ENCODE measurements at places on chromosomes 3 and 15.

DNA sequence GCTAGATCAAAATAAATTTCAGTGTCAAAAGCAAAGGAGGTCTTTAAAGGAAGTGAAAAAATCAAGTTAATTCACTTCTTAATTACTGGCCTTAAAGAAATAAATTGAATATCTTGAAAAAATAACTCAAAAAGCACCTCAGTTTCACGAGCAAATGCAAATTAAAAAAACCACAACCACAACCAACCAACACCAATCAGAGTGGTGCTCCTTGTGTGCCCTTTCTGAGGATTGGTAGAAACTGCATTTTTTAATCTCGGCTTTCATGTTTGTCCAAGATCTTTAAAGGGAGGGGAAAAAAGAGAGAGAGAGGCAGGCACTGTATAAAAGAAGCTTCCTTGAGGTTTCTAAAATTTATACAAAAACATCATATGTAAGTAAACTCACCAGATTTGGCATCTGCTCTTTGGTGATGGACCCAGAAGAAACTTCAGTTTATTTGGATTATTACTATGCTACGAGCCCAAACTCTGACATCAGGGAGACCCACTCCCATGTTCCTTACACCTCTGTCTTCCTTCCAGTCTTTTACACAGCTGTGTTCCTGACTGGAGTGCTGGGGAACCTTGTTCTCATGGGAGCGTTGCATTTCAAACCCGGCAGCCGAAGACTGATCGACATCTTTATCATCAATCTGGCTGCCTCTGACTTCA lies at the start of gene GPR15:
Gene GPR15 (plus strand): TSS at position 357 of the 653 bp plus-strand sequence. CDS start 56 bp downstream, at position 413.
- no peak for DNase-seq

DNA sequence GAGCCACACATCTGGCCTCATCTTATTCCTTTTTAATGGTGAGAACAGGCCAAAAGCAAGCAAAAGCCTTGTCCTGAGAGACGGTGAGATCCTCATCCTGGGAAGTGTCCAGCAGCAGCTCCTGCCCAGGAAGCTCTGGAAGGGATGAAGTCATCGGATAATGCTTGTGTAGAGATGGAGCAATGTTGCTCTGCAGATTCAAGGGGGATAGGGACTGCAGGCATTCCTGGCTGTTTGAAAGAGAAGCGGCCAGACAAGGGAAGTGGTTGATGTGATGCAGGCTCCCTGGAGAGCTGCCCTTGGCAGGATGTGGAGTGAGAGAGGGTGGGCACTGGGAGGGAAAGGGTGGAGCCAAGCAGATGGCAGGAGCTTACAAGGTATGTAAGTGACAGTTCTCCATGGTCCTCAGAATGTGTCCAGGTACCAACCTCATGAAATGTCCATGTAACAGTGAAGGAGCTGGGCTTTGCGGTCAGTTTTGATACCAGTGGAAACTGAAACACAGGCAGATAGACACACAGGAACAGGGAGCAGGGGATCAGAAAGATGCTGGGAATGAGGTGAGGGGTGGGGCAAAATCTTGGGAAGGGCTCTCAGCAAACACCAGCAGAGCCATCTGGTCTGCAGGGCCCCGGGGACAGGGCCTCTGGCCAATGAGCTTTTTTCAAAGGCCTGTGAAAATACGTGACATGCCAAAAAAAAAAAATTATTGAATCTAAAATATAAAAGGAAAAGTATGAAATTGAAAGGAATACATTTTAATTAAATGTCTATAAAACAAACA lies 32.2 kb upstream of the LACTB start:
- DNase-seq, result no peak

DNA sequence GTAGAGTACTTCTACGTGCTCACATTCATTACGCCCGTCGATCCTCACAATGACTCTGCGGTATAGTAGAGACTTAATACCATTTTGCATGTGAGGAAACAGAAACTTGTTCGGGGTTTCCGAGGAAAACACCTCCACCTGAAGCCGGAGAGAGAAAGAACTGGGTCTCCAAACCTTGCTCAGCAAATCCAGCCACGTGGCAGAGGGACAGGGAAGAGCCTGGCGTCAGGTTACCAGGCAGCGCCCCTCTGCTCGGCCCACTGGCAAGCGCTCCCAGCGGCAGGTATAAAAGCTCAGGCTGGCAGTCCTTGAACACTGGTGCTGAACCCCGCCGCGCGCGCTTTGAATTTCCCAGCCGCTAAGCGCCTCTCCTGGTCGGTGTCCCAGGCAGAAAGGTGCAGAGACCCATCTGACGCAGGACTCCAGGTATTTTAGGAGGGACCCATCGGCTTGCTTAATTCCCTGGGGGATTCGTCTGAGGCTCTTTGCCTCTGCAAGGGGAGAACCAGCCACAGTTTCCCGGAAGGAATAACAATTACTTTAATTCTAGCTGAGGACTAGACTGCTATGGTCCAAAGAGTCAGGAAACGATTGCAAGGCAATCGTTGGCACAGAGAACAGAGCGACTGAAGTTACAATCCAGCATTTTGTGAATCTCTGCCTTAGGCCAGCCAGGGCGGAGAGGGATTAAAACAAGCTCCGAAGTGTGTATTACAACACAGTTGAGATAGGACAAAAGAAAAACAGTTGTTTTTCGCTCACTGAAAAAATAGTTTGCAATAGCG lies at the start of gene C2CD4A:
Gene C2CD4A (plus strand): TSS at position 315 of the 785 bp plus-strand sequence. CDS start 637 bp downstream, outside the sequence.
- DNase-seq, result no peak

GRCh38 chr3:102074946-102075345 lies 225.6 kb downstream of the NFKBIZ start:
- no peak for DNase-seq

DNA sequence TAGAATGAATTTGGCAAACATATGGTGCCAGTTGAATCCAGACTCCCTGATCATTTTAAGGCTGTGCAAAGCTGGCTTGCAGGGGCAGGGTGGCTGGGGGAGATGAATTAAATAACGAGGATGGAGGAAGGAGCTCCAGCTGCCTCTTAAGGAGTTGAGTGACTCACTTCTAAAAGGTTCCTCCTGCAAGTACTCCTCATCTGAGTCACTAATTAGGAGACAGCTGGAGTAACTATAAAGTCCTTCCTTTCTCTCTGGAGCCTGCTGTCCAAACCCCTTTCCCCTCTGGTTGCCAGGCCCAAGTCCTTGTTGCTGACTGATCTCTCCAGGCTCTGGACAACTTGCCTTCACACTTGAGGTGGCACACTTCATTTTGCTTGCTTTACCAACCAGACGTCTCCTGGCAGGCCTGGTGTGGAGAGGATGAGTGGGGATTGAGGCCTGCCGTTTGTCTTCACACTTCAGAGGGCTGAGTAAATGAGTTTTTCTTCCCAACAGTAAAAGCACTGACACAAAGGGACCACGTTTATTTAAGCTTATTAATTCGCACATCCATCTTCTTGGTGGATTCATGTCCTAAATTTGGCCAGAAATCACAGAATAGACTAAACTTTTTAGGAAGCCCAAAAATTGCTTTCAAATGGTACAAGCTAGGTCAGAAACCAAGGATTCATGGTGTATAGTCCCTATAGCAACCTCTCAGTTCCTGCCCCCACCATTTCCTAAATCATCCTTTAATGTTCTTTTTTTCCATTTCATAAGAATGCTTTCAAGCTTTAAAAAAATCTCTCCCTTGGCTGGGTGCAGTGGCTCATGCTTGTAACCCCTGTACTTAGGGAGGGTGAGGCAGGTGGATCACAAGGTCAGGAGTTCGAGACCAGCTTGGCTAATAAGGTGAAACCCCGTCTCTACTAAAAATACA lies 90.5 kb upstream of the MYRIP start:
- no peak for DNase-seq

GRCh38 chr3:89446593-89446992 lies 339.2 kb downstream of the EPHA3 start:
- no peak for DNase-seq

DNA sequence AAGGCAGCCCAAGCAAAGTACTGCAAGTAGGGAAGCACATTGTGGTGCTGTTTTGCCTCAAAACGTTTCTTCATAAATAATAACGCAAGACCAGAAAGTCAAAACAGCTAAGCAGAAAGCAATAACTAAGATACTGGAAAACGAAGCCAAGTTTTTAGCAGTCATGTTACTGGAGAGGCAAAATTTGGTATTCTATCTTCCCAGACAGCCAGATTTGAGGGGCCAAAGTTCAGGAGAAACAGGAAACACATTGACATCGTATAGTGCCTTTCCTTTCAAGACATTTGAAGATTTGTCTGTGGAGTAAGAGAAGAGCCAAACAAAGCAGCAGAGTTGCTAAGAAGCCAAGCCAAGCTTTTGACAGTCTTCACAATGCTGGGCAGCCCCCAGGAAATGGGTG lies 843.6 kb upstream of the NECTIN3 start:
- no peak for DNase-seq

- DNase-seq, result peak; percentile 9
Observed at GRCh38 chr3:19644405-19644804, 289.6 kb downstream of the EFHB start.

- DNase-seq, result no peak
Observed at GRCh38 chr3:146026547-146026946, 134.4 kb downstream of the PLOD2 start.

- DNase-seq, result no peak
Observed at GRCh38 chr3:193660698-193661411, 67.8 kb downstream of the OPA1 start.

- no peak for DNase-seq
Observed at GRCh38 chr15:100278596-100279380, 63.0 kb downstream of the ADAMTS17 start.

DNA sequence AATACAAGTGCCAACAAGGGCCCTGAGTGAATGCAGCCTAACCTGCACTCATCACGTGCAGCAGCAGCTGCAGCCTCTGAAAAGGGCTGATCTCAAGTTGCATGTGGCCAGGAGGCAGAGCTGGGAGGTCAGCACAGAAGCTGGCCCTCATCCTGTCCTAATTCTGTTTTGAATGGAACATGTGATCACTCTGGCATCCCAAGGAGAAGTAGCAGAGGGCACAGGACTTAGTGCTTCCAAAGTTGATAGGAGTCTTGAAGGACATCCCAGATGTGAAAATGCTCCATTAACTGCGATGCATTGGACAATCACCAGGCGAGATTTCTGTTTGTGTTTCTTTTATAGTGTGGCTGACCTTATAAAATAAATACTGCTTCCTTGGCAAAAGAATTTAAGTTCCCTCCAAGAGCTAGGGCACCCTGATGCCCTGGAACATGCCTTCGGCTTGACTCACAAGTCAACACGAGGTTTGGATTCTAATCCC lies 31.6 kb upstream of the STAG1 start:
- DNase-seq, result no peak

DNA sequence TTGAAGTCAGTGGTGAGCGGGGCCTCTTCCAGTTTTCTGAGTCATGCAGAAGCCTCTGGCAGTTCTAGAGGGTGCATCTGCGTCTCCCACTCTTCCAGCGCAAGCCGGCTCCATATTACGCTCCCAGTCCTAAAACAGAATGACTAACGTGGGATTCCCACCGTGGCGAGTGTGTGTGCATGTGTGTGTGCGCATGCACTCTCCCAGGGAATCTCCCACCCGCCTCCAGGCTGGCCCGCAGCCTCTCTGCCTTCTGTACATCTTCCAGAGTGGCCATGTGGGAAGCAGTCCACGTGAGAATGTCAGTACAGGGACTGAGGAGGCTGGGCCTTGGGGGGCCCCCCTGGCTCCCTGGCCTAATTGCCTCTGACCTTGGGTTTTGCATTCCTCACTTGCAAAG lies 87.7 kb downstream of the LSM3 start:
- DNase-seq, result no peak

DNA sequence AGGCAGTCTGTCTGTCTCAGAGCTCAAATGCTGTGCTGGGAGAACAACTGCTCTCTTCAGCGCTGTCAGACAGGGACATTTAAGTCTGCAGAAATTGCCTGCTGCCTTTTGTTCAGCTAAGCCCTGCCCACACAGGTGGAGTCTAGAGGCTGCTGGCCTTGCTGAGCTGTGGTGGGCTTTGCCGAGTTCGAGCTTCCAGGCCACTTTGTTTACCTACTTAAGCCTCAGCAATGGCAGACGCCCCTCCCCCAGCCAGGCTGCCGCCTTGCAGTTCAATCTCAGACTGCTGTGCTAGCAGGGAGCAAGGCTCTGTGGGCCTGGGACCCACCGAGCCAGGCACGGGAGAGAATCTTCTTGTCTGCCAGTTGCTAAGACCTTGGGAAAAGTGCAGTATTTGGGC lies 25.0 kb upstream of the RPP14 start:
- no peak for DNase-seq

GRCh38 chr3:8938021-8938420 lies 25.3 kb downstream of the RAD18 start:
- peak; percentile 70 for DNase-seq

- DNase-seq, result no peak
Observed at GRCh38 chr3:27127195-27127594, 242.0 kb downstream of the NEK10 start.

DNA sequence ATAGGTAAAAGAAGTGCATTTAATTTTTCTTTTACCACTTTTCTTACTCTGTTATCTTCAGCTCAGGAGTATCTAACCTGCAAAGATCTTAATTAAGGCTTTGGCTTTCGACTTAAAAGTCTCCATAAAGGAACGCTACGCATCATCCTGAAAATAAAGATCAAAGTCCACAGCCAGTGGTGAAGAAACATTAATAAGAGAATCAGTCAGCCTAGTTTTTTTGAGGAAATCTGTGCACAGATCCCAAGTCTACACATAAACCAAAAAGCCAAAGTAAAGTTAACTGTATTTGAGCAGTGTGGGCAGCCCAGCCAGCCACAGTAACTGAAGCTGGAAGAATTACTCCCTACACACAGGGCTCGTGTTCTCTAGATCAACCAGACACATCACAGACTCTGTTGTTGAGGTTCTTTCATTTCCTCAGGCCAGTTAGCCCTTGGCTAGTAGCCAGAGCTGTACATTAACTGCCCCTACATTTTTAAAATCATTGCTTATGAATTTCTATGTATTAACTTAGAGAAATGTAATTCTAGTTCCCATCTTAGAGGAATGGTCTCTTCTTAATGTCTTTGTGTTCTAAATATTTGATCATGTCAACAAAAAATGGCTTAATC lies 6.9 kb downstream of the LRRC2 start:
- no peak for DNase-seq

DNA sequence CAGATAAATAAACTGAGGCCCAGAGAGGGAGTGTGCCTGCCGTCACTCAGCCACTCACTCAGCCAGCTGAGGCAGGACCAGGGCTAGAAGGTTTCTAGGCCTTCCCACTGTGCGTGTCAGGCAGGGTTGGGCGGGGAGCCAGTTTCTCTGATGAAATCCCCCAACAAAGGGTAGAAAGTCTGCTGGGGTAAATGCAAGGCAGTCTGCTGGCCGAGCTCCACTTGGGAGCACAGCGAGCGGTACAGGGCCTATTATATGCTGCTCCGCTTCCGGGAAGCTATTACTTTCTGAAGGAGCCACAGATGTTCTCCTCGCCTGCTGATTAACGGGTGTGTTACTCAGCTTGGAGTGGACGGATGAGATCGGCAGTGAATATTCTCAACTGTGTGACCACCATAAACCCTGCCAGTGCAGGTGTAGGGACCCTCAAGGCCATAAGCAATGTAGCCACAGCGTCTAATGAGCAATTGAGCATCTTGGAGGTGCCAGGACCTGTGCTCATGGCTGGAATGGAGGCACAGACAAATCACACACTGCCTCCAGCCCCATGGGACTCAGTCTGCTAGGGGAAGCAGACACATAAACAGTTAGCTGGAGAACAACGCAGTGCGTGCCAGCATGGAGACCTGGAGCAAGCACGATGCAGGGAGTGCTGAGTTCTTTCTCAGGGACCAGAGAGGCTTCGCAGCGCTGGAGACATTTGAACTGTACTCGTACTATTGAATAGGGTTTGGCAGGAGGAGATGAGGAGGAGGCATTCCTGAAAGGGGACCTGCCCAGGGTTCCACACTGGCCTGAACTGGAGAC lies 42.1 kb downstream of the CORO2B start:
- DNase-seq, result no peak

Measured in NAMALWA (cell line).